LHCN-M2 (cell line): ENCODE measurements at places on chromosomes 7 and 10. TPM values are rescaled to one million over a fixed set of nuclear protein-coding genes. Genes with fewer than 3 reads are reported as not detected.

SAP25 gene
- total RNA-seq = 2.4 TPM in 1 of 2 replicates, not detected in the other

OIT3 gene
- 0.06 TPM in 1 of 2 replicates, not detected in the other for total RNA-seq

HOXA2 gene
- total RNA-seq = 0.46 and 0.51 TPM in 2 replicates

NEUROD6 gene
- total RNA-seq = not detected in 2 replicates

OPN1SW gene
- 1.7 and 2.1 TPM in 2 replicates for total RNA-seq

DYDC2 gene
- total RNA-seq = not detected in 2 replicates

PDE1C gene
- 0.06 TPM in 1 of 2 replicates, not detected in the other for total RNA-seq

NUDT1 gene
- total RNA-seq = 91.0 and 107 TPM in 2 replicates

GRCh38 chr7:135717693-135718092 lies 10.3 kb downstream of the SLC13A4 start:
- DNase-seq = peak; percentile 26

- peak; percentile 29 for DNase-seq
Measured at GRCh38 chr7:23472956-23473843, 2.9 kb upstream of the IGF2BP3 start.

DNA sequence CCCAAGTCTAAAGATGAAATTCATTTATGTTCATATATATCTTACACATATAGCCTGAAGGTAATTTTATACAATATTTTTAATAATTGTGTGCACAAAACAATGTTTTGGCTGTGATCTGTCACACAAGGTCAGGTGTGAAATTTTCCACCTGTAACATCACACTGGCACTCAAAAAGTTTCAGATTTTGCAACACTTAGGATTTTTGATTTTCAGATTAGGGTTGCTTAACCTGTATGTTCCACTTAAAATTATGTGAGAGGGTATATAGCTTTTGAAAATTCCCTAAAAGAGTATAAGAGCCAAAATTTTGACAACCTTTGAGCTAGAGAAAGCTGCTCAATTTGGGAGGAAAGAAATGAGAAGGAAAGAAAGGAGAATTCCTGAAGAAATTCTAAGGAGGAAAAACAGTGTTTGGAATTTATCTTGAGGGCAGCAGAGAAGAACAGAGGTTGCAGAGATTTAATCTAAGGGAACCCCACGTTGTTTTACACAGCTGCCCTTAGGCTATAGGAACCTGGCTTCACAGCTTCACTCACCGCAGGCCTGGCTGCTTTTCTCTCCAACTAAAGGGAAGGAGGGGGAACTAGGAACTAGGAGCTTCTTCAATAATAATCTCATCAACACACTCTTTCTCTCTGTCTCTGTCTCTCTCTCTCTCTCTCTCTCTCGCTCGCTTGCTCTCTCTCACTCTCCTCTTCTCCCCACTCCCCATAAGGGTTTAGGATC lies 8.5 kb downstream of the VOPP1 start:
- no peak for DNase-seq

- DNase-seq = no peak
Measured at GRCh38 chr10:124494046-124494807, 32.6 kb downstream of the LHPP start.

GRCh38 chr7:47557694-47558670 lies 23.9 kb downstream of the TNS3 start:
- peak; percentile 95 for DNase-seq

GRCh38 chr7:83469076-83469475 lies 179.9 kb downstream of the SEMA3E start:
- peak; percentile 47 for DNase-seq

GRCh38 chr10:104326991-104327610 lies 11.2 kb downstream of the ITPRIP start:
- DNase-seq = no peak

DNA sequence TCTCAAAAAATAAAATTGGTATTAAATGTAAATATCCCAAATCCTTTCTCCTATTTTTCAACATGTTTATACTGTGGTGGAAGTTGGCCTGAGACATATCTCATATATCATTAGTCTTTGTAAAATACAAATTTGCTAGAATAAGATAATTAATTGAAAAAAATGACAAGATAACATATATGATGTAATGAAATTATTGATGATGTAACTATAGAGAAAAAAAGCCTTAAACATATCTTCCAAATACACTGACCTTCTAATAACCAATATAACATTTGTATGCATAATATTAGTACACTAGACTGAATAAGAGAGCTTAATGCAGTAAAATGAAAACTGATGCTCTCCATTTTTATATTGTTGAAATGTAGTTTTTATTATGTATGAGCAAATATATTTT lies 104.3 kb downstream of the PRKG1 start:
- no peak for DNase-seq

- DNase-seq = peak; percentile 31
Measured at GRCh38 chr7:44814919-44815318, 18.4 kb downstream of the PPIA start.

- DNase-seq = peak; percentile 72
Measured at GRCh38 chr10:127018298-127018650, 113.0 kb downstream of the DOCK1 start.

DNA sequence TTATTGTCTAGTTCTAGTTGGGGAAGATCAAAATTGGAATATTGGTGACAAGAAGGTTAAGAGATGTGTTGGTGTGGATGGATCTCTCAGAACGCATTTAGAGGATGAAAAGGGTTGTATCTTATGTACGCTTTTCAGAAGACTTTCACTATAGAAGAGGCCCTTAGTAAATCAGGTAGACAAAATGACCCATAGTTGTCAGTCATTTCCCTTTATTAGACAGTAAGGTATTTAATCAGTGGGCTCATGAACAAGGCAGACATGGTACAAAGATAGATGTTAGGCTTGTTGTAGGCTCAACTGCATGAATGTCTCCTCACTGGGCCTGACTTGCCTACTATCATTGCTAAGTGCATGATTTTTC lies 359.2 kb downstream of the PHF14 start:
- DNase-seq = no peak

GRCh38 chr10:27687326-27687725 lies 58.3 kb downstream of the MKX start:
- DNase-seq = no peak

GRCh38 chr7:66493235-66494205 lies 135.2 kb upstream of the KCTD7 start:
- peak; percentile 98 for DNase-seq

GRCh38 chr7:89028319-89028718 lies 232.8 kb upstream of the TEX47 start:
- DNase-seq = no peak

DNA sequence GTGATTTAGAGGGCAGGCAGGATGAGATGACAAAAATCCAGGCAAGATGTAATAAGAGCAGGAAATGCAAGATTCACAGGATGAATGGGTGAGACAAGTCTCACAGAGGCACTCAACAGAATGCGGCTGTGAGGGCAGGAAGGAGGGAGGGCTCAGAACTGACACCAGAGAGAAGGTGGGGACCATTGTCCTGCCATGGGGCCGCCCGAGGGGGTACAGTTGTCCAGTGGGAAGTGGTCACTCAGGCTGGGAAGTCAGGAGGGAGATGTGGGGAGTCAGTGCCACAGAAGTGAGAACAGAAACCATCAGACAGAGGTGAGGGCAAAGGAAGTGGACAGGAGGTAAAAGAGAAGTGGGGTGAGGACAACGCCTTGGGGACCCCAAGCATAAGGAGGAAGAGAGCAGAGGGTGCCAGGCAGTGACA lies 8.9 kb downstream of the HIP1 start:
- DNase-seq = no peak

- peak; percentile 59 for DNase-seq
Measured at GRCh38 chr7:94412762-94413322, 18.1 kb downstream of the COL1A2 start.
